GM12864 (cell line): ENCODE measurements at places on chromosomes 1 and 21.

GRCh38 chr1:23367451-23367790 lies 2.2 kb downstream of the ZNF436 start:
- no peak for DNase-seq

DNA sequence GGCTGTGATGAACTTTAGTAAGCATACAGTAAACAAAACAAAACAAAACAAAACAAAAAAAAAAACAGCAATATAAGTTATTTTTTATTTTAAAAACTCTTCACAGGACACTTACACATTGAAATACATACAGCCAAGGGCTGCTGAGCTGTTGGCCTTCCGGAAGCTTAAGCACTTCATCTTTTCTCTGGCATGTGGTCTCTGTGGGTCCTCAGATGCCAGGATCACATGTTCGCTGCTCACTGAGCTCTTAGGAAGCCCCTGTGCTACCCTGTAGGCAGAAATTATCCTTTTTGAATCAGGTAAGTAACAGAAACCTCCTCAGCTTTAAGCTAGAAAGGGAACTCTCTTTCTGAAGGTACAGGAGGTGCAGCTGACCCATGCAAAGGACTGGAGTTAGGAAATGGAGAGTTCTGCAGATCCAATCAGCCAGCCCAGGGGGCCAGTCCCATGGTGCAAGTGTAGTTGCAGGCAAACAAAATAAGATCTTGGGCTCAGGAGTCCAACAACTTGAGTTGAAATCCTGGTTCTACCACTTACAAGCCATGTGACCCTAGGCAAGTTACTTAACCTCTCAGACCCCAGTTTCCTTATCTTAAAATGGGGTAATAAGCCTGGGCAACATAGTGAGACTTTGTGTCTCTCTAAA lies 22.4 kb upstream of the MED18 start:
- DNase-seq, result no peak

DNA sequence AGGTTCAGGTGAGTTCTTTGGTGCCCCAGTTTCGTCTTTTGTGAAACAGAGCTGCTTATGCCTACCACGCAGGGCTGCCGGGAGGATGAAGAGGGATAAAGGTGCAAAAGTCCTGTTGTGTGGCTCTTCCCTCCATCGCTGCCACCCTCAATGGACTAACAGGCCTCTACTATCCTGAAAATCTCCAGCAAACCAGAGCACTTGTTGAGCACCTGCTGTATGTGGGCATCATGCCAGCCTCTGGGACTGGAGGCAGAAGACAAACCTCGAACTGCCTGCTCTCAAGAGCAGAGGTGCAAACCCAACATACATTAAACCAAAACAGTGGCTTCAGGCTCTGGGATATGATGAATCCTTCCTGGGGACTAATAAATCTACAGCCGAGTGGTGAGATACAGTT lies 174.1 kb downstream of the ACTL8 start:
- no peak for DNase-seq

GRCh38 chr1:72567521-72567920 lies 285.2 kb upstream of the NEGR1 start:
- no peak for DNase-seq

DNA sequence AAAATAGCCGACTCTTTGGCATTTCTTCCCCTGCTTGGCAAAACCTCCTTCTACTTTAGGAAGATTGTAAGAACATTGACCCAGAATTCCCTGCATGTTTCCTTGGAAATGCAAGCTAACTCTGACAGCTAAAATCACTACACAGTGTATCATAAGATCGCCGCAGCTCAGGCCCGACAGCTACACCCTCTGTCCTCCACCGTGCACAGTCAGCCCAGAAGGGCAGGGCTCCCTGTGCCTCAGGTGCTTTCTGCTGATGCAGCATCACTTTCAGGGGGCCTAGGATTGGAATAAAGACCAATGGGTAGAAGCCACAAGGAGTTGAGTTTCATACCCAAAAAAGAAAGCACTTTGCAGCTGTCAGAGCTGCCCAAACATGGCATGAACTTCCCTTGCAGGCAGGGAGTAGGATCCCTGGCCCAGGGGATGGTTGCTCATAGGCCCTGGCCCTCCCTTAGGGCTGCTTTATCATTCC lies 145.3 kb downstream of the SEC16B start:
- no peak for DNase-seq

DNA sequence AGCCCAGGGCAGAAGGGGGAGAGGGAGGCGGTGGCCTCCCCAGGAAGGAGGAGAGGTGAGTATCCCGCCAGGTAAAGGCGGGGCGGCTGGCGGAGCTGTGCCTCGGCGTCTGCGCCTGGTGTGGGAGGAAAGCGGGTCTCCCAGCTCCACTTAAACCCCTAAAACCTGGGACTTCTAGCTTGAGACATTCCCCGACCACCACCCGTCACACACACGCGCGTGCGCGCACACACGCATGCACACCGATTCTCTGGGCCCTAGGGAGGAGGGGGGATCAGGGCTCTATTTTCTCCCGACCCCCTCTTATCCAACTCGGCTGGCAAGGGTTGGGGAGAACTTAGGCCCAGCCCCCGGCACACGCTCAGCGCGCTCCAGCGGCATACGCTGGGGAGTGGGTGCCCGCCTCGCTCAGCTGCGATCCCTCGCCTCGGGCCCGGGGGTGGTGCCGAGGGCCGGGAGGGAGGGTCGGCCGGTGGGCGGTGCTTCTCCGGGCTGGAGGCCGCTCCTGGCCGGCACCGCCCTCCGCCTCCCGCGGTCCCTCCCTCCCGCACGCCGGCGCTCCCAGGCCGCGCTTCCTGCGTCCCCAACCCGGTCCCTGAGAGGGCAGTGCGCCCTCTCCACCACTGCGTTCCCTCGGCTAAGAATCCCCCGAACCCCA lies at the start of gene TMEM51:
TMEM51 (plus strand) TSS at position 564 of the 658 bp plus-strand sequence. CDS start 61,341 bp downstream, outside the sequence.
- no peak for DNase-seq

GRCh38 chr1:170808216-170808885 lies 127.0 kb upstream of the MROH9 start:
- no peak for DNase-seq

DNA sequence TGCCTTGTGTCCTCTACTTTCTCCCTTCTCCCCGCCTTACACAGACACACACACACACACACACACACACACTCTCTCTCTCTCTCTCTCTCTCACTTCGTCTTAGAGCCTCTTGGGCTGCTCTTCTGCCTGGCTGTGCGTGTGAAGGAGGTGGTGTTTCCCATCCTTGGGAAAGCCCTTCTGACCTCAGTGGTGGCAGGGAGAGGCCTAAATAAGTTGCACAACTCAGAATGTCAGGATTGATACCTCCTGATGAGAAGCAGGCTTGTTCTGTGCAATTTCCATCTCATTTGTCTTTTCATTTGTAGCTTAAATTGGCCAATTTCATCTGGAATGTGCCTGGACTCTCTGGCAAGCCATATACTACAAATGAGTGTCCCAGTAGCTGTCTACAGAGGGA lies 25.0 kb downstream of the LRRN2 start:
- DNase-seq, result no peak

DNA sequence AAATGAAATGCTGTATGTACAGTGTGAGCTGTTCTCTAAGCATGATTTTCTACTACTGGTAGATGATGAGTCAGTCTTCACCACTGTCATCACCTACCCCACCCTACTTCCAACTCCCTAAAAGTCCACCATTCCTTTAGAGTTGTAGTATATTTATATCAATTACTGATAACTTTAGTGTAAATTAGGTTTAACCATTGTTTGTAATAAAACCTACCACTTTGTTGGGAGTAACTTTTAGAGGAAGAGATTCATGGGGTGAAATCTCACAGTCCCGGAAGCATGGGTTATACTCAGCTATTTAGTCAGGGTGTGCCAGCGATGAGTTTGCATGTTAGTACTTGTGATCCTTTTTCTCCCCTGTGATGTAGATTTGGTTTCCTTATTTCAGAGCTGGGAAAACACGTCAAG lies 17.1 kb downstream of the MORC3 start:
- no peak for DNase-seq

DNA sequence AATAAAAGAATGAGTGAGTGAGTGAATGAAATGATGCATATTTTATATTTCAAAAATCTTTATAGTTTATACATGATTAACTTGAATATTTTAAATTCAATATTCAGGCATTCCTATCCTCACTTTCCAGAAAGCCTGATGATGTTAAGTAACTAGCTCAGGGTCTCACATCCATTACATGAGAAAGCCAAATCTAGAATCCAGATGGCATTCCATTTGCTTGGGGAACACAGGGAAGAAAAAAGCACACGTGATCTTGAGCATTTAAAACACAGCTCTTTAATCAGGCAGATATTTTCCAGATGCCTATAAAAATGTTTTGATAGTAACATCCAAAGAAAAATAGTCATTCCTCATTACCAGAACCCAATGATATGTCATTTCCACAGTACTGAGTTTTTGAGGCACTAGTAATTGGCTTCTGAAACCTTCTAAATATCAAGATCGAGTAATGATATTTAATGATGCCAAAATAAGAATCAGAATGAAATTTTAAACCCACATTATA lies 291.9 kb downstream of the DSCAM start:
- DNase-seq, result no peak

DNA sequence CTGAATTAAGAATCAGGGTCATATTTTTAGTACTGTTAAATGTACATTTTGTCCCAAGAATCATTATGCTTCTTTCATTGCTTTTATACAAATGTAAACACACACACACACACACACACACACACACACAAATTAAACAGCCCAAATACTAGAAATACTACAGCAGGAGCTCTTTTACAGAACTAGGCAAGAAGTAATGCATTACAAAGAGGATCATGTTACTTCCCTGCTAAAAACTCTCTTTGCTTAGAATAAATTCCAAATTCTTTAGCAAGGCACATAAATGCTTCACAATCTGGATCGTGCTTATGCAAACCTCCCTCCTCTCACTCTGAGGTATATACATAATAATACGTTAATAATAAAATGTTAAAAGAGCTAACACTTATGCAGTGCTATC lies 720.4 kb upstream of the ADGRL4 start:
- no peak for DNase-seq
